ENCODE measurements at places on chromosomes 6 and 20.
A peak's percentile ranks its signal among the peaks of the same experiment; 100 is the strongest.

DNA sequence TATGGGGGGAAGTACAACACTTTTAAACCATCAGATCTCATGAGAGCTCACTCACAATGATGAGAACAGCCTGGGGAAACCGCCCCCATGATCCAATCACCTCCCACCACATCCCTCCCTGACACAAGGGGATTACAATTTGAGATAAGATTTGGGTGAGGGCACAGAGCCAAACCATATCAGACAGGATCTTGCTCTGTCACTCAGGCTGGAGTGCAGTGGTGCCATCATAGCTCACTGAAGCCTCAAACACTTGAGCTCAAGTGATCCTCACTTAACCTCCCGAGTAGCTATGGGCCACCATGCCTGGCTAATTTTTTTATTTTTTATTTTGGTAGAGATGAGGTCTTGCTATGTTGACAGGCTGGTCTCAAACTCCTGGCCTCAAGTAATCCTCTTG, 5.1 kb upstream of the IYD start:
- no peak for DNase-seq

GRCh38 chr6:317060-317447, 24.8 kb downstream of the DUSP22 start:
- DNase-seq: no peak

DNA sequence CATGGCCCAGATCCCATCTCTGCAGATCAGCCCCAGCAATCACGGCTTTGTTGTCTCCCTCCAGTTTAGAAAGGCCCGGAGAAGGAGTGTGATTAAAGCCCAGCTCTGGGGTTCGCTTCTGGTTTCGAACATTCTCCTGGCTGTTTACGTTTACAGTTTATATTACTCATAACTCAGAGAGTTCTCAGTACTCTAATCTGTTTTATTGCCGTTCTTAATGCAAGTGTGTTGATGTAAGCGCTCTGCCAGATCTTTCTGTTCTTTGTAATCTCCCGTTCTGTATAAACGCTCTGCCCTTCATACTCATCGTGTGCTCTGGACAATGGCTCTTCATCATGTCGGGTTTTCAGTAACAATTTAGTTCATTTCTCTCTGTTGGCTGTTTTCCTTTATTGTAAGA, 118.0 kb upstream of the PRND start:
- no peak for DNase-seq

DNA sequence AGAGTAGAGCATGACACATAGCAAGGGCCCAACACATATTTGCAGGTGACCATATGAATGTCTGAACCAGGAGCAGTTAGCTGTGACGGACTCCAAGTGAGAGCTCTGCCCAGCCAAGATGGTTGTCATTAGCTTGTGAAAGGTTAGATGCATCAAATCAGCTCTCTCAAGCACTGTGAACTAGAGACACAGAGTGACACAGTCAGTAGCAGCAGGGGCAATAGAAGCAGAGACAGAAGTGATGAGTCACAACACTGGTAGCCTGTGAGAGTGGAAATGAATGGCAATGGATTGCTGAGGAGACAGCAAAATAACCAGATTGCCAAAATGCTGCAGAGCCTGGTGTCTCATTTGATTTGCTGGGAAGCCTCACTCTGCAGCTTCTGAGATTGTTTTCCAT, 558.9 kb downstream of the PKHD1 start:
- peak; percentile 65 for DNase-seq

GRCh38 chr6:33455051-33455450, 675 bp downstream of the ZBTB9 start:
- no peak for DNase-seq

- no peak for DNase-seq
Observed at GRCh38 chr6:53744321-53744720, 50.5 kb upstream of the LRRC1 start.

DNA sequence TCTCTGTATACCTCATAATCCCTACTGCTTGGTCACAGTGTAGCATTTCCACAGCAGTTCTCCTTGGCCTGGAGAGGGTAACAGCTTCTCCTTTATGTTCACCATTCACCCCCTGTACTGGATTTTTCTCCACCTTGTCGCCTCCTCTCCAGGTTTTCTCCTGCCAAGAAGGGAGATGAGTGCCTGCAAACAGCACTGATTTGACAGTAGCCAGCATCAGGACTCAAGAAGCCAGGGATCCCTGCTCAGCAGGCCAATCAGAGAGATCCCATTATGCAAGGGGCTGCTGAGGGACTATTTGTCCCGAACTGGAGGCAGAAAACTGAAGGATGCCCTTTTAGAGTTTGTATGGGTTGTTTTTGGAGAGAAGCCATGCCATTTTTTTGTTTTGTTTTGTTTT, 68.6 kb upstream of the RIPOR2 start:
- no peak for DNase-seq

- no peak for DNase-seq
Observed at GRCh38 chr6:21332660-21333059, 260.9 kb upstream of the SOX4 start.

DNA sequence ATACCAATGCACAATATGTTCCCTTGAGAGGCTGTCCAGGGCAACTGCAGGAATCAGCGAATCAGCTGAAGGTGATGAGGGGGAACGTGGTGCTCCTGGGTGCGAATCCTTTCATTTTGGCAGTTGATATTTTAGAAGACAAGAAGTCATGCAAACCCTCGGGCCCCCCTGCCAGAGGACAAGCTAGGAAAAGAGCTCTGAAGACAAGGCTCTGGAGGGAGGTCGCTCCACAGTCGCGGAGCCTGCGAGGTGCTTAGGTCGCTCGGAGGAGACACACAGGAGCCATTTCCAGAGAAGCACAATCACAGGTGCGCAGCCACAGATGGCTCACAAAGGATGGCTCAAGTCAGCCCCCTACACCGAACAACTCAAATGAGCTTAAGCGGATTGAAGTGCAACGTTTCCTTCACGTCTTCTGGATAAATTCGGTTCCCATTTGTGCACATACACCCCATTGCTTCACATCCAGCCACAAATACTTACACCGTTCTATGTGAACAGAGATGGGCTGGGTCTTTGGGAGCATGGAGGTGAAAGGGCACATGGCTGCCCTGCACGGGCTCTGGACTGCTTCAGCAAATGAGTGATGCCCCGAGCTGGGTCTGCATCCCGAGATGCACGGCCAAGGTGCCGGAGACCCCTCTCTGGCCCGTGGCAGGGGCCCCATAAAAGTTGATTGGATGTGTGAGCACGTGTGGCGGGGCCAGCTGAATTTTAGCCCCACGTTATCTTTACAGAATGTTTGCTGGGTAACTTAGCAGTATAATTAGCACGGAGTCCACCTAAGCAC, 286.3 kb downstream of the TAF4 start:
- DNase-seq: no peak

DNA sequence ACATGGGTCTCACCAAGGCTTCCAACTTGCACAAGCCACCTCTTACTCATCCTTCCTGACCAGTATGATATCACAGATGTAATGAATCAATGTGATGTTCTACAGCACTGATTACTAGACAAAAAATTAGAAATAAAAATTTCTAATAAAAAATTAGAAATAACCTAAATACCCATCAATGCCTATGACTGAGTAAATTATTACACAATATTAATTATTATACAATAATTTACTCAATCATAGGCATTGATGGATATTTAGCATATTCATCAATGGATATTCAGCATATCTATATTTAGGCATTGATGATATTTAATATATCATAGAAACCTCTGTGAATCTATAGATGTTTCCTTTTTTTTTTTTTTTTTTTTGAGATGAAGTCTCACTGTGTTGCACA, 43.2 kb upstream of the MBOAT1 start:
- DNase-seq: no peak

GRCh38 chr6:121426686-121427085, 8.8 kb upstream of the GJA1 start:
- no peak for DNase-seq

- DNase-seq: no peak
Observed at GRCh38 chr6:146149770-146150169, 120.9 kb downstream of the GRM1 start.

GRCh38 chr6:93266116-93266817, 153.1 kb downstream of the EPHA7 start:
- no peak for DNase-seq

DNA sequence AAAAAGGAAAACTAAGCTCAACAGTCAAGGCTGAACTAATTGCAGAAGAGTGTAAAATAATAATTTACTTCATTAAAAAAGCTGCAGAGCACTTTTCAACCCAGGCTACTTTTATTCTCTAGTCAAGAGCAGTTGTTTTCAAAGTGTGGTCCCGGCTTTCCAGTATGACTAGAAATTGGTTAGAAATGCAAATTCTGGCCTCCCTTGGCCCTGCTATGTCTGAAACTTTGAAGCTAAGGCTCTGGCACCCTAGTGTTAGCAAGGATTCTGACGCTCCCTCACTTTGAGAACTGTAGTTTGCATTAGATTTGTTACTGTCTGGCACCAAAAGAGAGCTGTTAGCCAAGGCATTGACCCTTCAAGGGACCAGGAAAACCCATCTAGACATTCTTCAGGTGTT, 9.5 kb upstream of the NXT1 start:
- DNase-seq: no peak

DNA sequence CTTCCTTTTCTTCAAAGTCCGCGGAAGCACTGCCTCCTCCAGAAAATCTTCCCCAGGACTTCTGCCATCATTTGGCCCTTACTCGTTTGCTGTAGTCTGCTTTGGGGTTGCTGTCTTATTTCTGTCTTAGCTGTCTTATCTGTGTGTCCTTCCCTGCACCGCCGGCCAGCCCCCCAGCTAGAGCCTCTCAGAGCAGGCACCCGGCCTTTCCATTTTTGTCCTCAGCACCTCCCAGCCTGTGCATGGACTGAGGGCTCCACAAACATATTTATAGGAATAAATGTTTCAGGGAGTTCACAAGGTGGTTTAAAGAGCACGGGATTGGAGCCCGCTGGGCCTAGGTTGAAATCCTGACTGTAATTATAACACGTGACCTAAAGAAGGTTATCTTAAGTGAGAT, 8.1 kb downstream of the GLP1R start:
- DNase-seq: no peak

GRCh38 chr6:11653028-11653583, 115.6 kb downstream of the TMEM170B start:
- DNase-seq: no peak

DNA sequence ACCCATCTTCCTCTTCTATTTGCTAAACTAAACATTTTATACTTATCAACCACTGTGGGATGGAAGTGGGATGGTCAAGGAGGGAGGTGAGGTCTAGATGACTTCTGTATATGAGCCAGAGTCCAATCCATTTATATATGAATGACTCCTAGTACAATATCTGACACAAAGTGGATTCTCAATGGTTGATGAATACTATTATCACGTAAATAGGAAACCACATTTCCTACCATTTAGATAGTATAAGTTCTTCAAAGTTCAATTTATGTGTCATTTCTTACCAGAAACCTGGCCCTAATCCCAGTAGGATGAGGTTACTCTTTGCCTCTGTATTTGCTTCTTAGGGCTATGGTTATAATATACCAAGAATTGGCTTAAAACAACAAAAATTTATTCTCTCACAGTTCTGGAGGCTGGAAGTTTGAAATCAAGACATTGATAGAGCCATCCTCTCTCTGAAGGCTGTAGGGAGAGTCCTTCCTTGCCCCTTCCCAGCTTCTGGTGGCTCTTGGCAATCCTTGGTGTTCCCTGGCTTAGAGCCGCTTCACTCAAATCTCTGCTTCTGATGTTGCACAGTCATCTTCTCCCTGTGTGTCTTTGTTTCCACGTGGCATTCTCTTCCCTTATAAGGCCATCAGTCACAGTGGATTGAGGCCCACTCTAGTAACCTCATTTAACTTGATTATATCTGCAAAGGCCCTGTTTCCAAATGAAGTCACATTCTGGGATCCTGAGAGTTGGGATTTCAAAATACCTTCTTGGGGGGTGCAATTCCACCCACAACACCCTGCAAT, 41.0 kb upstream of the RAB23 start:
- DNase-seq: no peak

DNA sequence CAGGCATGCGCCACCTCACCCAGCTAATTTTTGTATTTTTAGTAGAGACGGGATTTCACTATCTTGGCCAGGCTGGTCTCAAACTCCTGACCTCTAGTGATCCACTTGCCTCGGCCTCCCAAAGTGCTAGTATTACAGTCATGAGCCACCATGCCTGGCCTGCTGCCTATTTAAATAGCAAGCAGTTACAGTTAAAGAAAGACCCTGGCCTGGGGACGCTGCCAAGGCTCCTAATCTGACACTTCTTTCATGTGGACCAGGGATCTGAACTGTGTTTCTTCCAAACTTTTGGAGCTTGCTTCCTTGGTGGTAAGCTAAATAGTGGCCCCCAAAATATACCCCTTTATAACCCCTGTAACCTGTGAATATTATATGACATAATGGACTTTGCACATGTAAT, 15.3 kb downstream of the PPARD start:
- DNase-seq: no peak

- DNase-seq: no peak
Observed at GRCh38 chr6:79801362-79801761, 146.0 kb downstream of the ELOVL4 start.

GRCh38 chr6:71446470-71446869, 157.9 kb downstream of the OGFRL1 start:
- no peak for DNase-seq

GRCh38 chr6:167915139-167915538, 82.3 kb upstream of the KIF25 start:
- no peak for DNase-seq

- peak; percentile 78 for DNase-seq
Observed at GRCh38 chr6:11732036-11732631, 46.5 kb downstream of the ADTRP start.

- DNase-seq: no peak
Observed at GRCh38 chr6:22600059-22600458, 30.7 kb downstream of the HDGFL1 start.

GRCh38 chr6:40532349-40533000, 54.7 kb downstream of the LRFN2 start:
- no peak for DNase-seq

DNA sequence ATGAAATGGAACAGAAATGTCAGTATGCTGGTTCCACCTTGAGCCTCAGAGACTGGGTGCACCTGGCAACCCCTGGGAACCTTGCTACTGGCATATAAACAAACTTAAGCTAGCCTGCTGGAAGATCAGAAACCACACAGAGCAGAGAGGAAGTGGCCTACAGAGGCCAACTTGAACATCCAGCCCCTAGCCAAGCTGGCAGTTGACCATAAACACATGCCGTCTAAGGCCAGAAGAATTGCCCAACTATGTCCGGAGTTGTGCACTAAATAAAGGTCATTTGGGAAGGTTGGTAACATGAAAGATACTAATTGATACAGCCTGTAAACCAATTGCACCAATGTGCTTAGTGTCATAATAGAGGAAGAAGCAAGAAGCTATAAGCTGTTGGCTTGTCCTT, 266.6 kb upstream of the BTBD3 start:
- peak; percentile 6 for DNase-seq

DNA sequence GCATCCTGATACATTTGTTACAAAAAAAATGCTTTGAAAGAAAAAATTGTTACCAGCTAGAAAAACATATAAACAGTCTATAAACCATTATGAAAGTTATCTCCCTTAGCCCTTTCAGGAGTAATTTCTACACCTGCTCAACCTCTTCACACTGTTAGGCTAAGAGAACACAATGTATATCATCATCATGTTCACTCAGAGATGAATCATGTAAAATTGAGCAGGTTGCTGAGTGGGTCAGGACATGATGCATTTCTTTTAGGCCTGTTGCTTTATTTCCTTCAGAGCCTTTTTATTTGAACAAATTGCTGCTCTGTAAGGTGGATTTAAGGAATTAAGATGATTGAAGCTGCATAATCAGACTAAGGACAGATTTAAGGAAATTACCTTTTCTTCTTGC, 531.3 kb upstream of the MAN1A1 start:
- no peak for DNase-seq

GRCh38 chr6:106080763-106081095, 5.4 kb upstream of the PRDM1 start:
- no peak for DNase-seq

GRCh38 chr6:60952500-60952899, 1333.5 kb downstream of the KHDRBS2 start:
- no peak for DNase-seq

All from Ammon's horn (tissue), 1 donor.